ENCODE measurements at places on chromosomes 12 and 14. TPM values are rescaled to one million over a fixed set of nuclear protein-coding genes. Genes with fewer than 3 reads are reported as not detected.

DNA sequence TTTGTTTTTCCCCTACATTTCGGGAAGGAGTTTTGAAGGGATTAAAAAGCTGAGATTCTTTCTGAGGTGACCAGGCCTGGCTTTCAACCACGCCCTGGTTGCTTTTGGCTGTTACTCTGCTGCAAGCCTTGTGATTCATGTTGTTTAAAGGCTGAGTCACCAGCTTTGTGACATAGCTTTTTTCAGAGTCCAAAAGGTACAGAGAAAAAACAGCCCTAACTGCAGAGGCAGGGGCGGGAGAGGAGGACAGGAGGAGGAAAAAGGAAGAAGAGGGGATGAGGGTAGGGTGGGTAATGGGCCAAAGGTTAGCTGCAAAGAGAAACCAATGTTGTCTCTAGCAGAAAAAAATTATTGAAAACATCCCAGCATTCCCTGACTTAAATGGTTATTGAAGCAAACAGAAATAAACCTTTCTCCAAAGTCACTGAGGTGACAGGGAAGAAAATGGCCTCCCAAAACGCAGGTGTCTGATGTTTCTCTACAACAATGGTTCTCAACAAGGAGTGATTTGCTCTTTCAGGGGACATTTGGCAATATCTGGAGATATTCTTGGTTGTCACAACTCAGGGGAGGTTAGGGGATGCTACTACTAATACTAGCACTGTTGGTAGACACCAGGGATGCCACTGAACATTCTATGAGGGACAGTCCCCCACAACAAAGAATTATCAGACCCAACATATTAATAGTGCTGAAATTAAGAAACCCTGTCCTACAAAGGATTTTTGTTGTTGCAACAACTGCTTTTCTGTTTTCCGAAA lies 2.1 kb upstream of the UBC start:
- H3K27ac ChIP-seq, result peak overlapping the region; percentile 100
- no peak for DNase-seq

GRCh38 chr12:90943255-90943654 lies 11.7 kb downstream of the CCER1 start:
- no peak overlapping the region for H3K27ac ChIP-seq
- H3K36me3 ChIP-seq, result no peaks in the 10 kb centered on the region
- H3K4me3 ChIP-seq, result no peak overlapping the region
- H3K27me3 ChIP-seq, result no peaks in the 10 kb centered on the region
- H3K4me1 ChIP-seq, result no peaks in the 10 kb centered on the region

DNA sequence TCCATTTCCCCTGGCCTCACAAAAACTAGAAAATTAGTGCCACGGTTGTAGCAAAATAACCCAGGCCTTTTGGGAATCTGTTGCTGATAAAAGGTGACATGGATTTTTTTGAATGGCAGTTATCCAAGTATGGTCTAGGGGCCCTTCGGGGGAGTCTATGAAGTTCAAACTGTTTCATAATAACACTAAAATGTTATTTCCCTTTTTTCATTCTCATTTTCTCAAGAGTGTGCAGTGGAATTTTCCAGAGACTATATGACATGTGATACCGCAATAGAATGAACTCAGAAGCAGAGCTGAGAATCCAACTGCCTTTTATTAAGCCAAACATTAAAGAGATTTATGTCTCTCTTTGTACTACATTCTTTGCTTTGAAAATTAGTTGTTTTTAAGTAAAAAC lies 26.9 kb downstream of the GSTZ1 start:
- H3K36me3 ChIP-seq, result peaks cover 4% of the 10 kb centered on the region
- no peak overlapping the region for H3K4me3 ChIP-seq
- no peaks in the 10 kb centered on the region for H3K27me3 ChIP-seq
- no peak overlapping the region for H3K27ac ChIP-seq
- H3K4me1 ChIP-seq, result no peaks in the 10 kb centered on the region

DNA sequence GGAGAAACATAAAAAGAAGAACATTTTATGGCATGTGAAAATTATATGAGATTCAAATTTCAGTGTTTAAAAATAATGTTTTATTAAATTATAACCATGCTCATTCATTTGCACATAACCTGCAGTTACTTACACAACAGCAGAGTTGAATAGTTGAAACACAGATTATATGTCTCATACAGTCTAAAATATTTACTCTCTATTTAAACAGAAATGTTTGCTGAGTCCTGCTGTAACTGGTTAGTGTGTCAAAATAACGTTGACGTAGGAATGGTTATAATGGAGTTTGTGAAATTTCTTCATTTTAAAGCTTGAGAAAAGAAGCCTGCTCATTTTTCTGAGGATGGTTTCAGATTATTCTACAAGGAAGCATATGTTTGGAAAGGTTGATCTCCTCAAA lies 196.5 kb upstream of the GARIN2 start:
- H3K4me3 ChIP-seq, result no peak overlapping the region
- DNase-seq, result no peak
- no peak overlapping the region for H3K27ac ChIP-seq
- H3K27me3 ChIP-seq, result no peaks in the 10 kb centered on the region
- H3K4me1 ChIP-seq, result no peaks in the 10 kb centered on the region

- H3K27ac ChIP-seq, result no peak overlapping the region
- H3K27me3 ChIP-seq, result no peaks in the 10 kb centered on the region
- H3K36me3 ChIP-seq, result no peaks in the 10 kb centered on the region
- no peak for DNase-seq
Observed at GRCh38 chr12:77070382-77070781, 5.0 kb upstream of the E2F7 start.

DNA sequence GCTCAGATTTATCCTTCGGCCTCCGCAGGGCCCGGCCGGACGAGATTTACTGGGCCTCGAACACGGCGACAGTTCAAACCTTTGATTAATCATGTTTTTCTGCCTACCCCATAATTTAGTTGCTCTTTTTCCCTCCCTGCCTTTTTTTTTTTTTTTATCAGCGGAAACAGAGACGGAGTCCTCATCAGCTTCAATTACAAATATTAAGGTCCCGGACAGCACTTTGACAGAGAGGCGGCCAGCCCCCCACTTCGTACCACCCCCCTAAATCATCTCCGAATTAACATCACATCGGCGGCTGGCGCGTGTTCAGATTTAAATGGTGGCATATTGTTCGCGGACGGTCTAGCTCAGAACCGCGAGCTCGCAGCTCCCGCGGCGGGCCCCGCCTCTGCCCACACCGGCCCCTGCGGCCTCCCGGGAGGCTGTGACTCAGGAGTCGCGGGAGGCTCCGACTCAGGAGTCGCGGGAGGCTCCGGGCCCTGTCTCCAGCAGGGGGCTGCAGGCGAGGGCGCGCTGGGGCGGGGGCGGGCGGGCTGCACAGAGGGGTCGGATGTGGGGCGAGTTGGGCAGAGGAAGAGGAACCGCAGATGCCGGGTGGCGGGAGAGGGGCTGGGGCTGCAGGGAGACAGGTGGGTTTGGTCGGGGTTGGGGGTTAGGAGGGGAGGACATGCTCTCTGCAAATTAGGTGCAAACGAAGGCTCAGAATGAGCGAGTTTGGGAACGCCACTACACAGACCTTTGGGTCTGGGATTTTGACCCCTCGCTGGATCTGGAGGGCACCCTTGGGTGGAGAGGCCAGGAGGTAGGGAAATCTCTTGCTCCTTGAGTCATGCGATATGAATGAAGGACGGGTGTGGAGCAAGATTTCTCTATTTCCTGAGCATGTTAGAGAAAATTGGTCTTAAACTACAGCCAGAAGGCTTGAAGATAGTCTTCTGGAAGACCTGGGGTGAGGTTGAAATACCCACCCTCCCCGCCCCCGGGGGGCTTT lies 19.6 kb upstream of the ATP5MC2 start:
- DNase-seq, result peak; percentile 74
- peaks cover 21% of the 10 kb centered on the region for H3K27me3 ChIP-seq
- H3K4me1 ChIP-seq, result no peaks in the 10 kb centered on the region
- no peak overlapping the region for H3K4me3 ChIP-seq
- no peak overlapping the region for H3K27ac ChIP-seq
- H3K36me3 ChIP-seq, result no peaks in the 10 kb centered on the region

DNA sequence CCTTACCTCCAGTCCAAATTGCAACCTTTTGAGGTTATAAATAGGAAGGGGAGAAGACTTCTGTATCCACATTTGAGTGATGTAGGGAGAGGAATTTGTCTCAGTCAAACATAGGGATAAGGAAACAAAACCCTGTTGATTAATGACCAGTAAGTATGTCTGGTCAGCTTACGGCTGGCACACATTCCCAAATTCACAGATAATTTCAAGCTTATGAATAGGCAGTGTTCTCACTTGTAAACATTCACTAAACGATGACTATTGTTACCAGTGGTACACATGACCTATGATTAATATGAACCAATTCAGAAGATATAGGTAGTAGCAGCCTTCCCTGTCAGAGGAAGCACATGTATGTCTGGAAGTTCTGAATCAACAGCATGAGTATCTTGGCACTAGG lies 33.0 kb upstream of the SLC5A8 start:
- H3K27me3 ChIP-seq, result no peaks in the 10 kb centered on the region
- H3K4me1 ChIP-seq, result no peaks in the 10 kb centered on the region
- H3K4me3 ChIP-seq, result no peak overlapping the region
- DNase-seq, result no peak

DNA sequence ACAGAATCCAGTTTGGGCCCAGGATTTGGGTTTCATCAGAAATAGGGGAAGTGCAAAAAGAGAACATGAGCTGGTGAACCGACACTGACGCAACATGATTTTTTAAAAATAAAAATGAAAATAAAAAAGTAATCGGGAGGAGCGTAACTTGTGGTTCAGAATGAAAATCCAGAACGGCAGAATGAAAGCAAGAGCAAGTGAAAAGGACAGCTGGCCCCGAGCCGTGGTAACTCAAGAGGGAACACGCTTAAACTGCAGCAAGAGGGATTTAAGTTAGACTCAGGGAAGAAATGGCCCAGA lies 1.6 kb downstream of the SLC6A12 start:
- peak overlapping the region; percentile 82 for H3K27ac ChIP-seq
- peak overlapping the region; percentile 41 for H3K4me3 ChIP-seq
- H3K4me1 ChIP-seq, result no peaks in the 10 kb centered on the region
- H3K27me3 ChIP-seq, result no peaks in the 10 kb centered on the region
- DNase-seq, result no peak

DNA sequence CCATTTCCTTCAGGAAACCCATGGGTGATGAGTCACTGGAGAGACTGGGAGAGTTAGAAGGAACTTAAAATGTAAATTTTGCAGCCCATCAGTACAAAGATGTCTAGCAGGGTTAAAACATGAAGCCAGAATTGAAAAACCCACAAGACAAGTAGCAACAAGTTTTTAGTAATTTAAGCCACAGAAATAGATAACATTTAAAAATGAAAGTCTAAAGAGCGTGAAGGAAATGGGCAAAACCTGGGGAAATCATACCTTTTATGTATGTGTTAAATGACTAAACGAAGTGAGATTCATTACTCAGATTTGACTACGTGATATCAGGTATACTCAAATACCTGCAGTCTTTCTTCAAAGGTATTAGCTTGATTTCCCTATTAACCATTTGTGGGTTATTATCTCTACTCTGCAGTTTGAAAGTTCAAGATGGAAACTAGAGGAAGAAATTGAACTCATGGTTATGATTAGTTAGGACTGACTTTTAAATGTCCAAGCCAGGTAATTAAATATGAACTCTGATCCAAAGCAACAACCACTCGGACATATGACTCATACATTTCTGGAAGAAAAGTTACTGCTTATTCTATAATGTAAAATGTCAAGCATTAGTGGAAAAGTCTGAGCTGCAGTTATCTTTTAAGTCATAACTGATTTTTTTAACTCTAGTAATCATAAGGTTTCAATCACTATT lies 84.1 kb downstream of the ITPR2 start:
- DNase-seq, result no peak
- no peaks in the 10 kb centered on the region for H3K36me3 ChIP-seq
- H3K27me3 ChIP-seq, result no peaks in the 10 kb centered on the region
- no peak overlapping the region for H3K4me3 ChIP-seq

- H3K27me3 ChIP-seq, result no peaks in the 10 kb centered on the region
- H3K4me3 ChIP-seq, result no peak overlapping the region
- H3K36me3 ChIP-seq, result no peaks in the 10 kb centered on the region
- no peak for DNase-seq
- H3K4me1 ChIP-seq, result no peaks in the 10 kb centered on the region
- no peak overlapping the region for H3K27ac ChIP-seq
Observed at GRCh38 chr12:127550271-127550670, 716.7 kb upstream of the TMEM132C start.

DNA sequence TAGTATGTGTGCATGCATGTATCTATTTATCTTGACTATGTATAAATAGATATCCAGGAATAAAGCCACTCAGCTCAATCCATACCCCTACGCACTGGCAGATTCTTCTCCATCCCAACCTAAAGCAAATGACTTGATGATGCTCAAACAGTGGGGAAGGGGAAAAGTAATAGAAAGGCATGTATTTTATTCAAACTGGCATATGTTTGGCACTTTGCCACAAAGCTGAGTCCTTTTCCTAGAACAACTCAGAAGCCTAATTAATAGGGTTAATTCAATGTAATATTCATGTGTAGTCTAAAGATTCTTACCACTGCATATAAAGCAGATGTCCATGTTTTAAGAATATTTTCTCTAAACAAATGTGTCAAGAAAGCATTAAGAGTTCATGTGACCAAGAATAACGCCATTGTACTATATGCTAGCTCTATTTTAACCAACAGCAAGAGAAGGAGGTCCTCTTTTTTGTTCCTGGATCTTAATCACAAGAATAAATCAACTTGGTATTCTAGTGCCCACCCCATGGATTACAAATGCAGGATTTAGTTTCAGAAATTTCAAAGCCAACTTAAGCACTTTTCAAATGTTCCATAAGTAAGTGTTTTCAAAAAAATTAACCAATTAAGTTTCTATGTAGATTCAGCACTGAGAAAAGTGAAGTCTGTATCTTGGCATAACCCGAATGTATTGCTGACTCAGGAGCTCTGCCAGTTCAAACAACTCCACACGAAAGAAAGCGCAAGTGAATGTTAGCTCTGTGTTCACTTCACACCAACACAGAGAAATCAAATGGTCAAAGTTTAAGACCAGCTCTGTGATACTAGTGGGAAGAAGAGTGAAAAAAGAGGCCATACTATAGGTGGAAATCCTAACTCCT lies 233.6 kb downstream of the MED13L start:
- no peak overlapping the region for H3K4me3 ChIP-seq
- no peaks in the 10 kb centered on the region for H3K27me3 ChIP-seq
- H3K36me3 ChIP-seq, result no peaks in the 10 kb centered on the region
- H3K27ac ChIP-seq, result no peak overlapping the region
- no peak for DNase-seq

DNA sequence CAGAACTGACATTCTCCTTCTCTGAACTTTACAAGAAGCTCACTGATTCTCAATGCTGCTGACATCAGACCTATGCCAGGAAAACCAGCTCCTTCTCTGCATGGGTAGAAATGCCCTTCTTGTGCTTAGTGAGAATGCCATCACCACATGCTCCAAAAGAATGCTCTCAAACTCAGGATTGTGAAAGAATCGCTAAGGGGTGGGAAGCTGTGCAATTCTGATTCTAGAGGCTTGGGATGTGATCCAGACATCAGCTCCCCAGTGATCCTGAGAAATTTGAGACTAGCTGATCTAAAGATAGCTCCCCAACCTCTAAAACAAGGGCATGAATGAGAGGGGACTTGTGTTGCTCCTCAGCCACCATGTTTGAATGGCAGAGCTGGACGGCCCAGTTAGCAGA lies 113.2 kb downstream of the DPF3 start:
- DNase-seq, result no peak
- no peaks in the 10 kb centered on the region for H3K27me3 ChIP-seq
- H3K4me3 ChIP-seq, result no peak overlapping the region
- H3K36me3 ChIP-seq, result no peaks in the 10 kb centered on the region
- H3K4me1 ChIP-seq, result no peaks in the 10 kb centered on the region

ZNF891 gene
- polyA plus RNA-seq, result 0.39 TPM

PZP gene
- not detected for polyA plus RNA-seq

LIN52 gene
- 13.3 TPM for polyA plus RNA-seq

GLT8D2 gene
- polyA plus RNA-seq, result 7.0 TPM

Data from kidney (tissue), 22 donors.